Esophagus squamous epithelium (tissue), 5 donors: ENCODE measurements at places on chromosomes 2 and 18. TPM values are rescaled to one million over a fixed set of nuclear protein-coding genes. Genes with fewer than 3 reads are reported as not detected.

The SKA1 gene
- total RNA-seq: 11.2 TPM

The GPAT2 gene
- total RNA-seq: 2.1 TPM

The NEU2 gene
- not detected for total RNA-seq

The ST8SIA3 gene
- not detected for total RNA-seq
